ENCODE measurements at places on chromosomes 6 and 20. TPM values are rescaled to one million over a fixed set of nuclear protein-coding genes. Genes with fewer than 3 reads are reported as not detected.

- DNase-seq = no peak
Observed at GRCh38 chr6:26044140-26045064, 42.8 kb upstream of the HFE start.

Gene GSTA5
- total RNA-seq = not detected

GRCh38 chr20:25248786-25249172 is 894 bp downstream of the PYGB start:
- no peak for DNase-seq

Gene STXBP5
- total RNA-seq = 17.1 TPM

DNA sequence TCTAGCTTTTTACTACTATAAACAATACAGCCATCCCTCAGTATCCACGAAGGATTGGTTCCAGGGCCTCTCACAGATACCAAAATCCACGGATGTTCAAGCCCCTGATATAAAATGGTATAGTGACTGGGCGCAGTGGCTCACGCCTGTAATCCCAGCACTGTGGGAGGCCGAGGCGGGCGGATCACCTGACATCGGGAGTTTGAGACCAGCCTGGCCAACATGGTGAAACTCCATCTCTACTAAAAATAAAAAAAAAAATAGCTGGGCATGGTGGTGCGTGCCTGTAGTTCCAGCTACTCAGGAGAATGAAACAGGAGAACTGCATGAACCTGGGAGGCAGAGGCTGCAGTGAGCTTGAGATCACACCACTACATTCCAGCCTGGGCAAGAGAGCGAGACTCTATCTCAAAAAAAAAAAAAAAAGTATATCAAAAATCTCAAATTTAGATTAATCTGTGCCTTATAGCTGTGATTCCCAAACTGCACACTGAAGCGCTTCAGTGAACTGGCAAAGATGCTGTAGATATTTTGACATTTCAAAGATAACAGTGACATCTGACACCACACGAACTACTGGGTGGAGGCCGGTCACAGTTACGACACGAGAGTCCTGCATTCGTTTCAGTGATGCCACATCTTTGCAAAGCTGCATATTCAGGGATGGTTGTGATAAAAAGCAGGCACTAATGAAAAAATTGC is 38.3 kb downstream of the MRS2 start:
- DNase-seq = no peak

DNA sequence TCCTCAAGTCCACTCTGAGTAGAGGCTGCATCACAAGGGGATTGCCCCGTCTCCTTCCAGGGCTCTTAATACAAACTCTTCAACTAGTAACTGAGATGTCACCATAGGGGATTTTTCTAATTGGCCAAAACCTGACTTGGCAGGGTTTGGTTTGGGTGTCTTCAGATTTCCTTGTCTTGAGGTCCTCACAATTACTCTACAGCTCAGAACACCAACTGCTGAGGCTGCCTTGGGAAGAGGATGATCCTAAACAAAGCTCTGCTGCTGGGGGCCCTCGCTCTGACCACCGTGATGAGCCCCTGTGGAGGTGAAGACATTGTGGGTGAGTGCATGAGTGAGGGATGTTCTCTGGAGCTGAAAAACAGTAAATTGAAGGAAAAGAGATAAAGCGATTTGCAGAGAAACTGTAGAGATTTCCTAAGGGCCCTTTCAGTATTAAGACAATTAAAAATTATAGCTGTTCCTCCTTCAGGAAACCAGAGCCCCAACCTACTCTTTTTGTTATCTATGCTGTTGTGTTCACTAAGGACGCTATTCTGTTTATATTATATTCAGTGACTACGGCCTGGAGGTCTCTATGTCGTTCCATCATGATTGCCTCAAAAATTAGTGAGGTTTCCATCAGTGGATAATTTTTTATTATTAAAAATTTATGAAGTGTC is at the start of gene HLA-DQA1:
Gene HLA-DQA1 (plus strand): TSS at position 188 of the 662 bp plus-strand sequence. CDS start 53 bp downstream, at position 241.
- DNase-seq = no peak

DNA sequence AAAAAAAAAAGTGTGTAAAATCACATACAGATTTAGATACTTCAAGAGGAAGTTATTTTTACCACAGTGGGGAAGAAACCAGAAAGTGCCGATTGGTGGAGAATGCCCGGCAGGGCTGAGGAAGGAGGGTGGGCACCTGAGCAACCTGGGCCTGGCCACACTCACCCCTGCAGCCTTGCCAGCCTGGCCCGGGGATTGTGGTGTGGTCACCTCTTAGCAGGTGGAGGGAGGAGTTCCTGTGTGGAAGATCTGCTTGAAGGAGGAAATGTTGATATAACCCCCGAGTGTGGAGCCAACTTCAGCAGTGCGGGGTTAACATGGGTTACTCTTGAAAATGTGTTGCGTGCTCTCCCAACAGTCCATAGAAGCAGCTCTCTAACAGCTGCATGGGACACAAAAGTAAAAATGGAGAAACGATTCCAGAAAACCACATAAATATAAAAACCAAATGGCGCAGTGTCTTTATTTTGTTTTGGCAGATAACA is 14.7 kb downstream of the UST start:
- peak; percentile 67 for DNase-seq

DNA sequence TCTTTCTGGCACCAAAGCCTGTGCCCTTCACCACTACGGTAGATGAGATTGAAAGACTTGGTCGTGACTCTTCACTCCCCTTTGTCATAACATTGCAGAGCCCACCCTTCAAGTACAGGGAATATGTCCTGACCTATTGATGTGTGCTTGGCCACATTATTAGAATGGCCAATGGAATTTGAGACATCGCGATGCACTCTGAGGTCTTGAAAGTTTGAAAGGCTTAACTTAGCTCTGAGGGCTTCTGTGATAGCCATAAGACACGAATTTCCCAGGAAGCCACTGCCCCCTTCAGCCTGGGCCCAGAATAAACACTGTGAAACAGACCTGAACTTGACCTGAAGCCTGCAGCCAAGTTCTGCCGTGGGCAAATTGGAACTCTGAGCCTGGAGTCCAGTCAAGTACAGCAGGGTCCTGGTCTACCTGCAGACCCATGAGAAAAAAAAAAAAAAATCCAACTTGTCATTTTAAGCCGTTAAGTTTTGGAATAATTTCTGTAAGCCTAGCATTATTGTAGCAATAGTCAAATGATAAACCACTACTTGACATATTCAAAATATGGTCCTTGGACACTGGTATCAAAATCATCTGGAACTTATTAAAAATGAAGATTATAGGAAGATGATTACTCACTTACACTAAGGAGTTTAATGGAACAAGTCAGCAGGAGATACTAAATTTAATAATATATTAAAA is 36.9 kb upstream of the TRAF3IP2 start:
- DNase-seq = peak; percentile 90

Gene ACSS1
- total RNA-seq = 0.23 TPM

DNA sequence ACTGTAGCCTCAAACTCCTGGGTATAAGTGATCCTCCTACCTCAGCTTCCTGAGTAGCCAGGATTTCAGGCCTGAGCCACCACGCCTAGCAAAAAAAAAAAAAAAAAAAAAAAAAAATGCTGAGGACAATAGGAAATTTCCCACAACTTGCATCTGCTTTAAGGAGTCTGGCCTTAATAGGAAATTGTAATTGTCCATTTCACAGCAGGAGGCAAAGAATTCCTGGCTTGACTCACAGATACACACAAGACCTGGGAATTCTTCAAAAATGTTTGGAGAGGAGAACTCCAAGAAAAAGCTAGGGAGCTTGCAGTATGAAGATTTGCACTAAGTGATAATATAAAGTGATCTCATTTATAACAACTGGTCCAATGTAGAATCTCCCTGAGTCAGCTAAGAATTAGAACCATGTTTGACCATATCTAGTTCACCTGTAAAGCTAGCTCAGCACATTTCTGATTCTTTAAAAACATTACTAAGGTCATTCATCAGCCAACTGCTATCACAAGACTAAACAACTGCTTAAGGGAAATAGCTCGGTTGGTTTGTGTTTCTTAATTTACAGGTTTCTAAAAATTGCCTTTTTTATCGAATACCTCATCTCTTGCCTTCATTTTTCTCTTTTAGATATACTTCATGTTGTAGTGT is 80.2 kb upstream of the SLC2A12 start:
- DNase-seq = no peak

DNA sequence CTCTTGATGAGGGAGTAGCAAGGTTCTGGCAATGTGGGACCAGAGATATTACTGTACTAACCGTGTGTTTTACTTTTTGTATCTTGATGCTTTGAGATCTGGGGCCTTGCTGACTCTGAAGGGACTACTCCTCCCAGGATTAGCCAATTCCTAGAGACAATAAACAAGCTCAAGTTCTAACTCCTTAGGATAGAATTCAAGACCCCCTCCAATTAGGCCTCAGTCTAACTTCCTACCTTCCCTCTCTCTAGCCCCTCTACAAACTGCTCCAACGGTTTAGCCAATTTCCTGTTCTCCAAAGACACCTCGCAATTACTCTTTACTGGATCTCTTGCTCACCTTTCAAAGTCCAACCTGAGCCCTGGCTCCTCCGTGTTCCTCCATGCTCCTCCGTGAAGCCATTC is 158.7 kb upstream of the JARID2 start:
- no peak for DNase-seq

GRCh38 chr6:116218866-116219265 is 35.0 kb downstream of the TSPYL4 start:
- no peak for DNase-seq

Gene C6orf58
- not detected for total RNA-seq

DNA sequence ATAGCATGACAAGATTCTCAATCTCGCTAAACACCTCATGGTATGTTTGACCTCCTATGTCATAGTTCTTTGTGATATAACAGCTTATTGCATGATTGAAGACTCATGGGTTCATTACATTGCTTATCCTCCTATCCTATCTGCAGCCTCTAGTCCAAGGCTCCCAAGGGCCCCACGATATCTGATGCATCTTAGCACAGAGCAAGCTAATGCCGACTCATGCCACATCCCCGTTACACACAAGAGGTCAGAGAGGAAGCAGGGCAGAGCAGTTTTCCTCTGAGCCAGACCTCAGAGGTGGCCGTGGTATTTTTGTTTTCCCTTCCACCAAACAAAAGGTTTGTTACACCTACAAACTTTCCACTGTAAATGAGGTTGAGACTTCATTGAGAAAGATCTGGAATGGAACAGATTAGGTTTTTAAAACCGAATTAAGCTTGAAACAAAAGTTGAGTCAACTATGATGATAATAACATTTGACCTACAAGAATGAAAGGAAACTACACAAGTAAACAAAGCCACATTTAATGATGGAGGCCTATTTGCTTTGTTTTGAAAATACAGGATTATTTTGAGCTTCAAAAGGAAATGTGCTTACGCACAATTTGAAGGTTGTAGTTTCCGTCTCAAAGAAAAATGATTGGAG is 133.9 kb upstream of the MYLIP start:
- no peak for DNase-seq
